ENCODE measurements at places on chromosomes 7 and 10.
A peak's percentile ranks its signal among the peaks of the same experiment; 100 is the strongest.

DNA sequence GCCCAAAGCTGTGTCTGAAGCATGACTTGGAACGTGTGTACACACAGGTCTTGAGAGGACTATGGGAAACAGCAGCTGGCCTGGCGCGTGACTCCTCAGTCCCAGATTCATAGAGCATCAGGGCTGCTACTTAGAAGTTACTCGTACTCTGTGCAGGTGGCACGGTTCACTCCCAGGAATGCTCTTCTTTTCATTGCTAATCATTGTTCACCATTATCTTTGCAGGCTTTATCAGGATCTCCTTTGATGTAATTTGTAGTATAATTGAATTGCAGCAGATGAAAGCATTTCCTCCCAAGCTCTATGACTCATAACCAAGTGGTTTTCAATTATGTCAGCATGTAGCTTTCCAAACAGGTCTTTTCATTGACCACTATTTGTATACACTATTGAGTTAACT, 938.9 kb downstream of the NRG3 start:
- DNase-seq: no peak

DNA sequence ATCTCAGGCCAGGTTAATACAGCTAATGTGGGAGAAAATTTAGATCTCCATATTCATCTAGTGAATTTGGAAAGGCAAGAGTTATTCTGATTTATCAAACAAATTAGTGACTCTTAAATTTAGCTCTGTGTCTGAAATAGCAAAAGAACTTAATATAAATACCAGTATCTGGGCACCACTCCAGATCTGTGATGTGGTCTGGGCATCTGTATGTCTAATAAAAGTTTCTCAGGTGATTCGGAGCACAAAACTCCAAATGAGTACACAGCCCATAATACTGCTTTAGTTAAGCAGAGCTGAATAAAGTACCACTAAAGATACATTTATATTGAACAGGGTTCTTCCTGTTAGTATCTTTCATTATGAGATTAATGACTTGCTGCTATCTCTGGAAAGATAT, 261.4 kb downstream of the BAMBI start:
- no peak for DNase-seq

- DNase-seq: peak; percentile 41
Observed at GRCh38 chr7:13990319-13990983, 985 bp upstream of the ETV1 start.

DNA sequence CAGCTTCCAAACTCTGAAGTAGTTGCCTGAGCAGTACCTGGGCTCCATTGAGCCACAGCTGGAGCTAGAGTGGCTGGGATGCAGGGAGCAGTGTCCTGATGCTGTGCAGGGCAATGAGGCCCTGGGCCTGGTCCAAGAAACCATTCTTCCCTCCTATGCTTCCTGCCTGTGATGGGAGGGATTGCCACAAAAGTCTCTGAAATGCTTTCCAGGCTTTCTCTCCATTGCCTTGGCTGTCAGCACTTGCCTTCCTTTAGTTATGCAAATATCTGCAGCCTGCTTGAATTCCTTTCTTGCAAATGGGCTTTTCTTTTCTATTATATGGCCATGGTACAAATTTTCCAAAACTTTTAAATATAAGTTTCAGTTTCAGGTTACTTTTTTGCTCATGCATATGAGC, 972.2 kb upstream of the MBL2 start:
- DNase-seq: peak; percentile 1

GRCh38 chr7:2106924-2107323, 125.8 kb downstream of the MAD1L1 start:
- DNase-seq: peak; percentile 81

DNA sequence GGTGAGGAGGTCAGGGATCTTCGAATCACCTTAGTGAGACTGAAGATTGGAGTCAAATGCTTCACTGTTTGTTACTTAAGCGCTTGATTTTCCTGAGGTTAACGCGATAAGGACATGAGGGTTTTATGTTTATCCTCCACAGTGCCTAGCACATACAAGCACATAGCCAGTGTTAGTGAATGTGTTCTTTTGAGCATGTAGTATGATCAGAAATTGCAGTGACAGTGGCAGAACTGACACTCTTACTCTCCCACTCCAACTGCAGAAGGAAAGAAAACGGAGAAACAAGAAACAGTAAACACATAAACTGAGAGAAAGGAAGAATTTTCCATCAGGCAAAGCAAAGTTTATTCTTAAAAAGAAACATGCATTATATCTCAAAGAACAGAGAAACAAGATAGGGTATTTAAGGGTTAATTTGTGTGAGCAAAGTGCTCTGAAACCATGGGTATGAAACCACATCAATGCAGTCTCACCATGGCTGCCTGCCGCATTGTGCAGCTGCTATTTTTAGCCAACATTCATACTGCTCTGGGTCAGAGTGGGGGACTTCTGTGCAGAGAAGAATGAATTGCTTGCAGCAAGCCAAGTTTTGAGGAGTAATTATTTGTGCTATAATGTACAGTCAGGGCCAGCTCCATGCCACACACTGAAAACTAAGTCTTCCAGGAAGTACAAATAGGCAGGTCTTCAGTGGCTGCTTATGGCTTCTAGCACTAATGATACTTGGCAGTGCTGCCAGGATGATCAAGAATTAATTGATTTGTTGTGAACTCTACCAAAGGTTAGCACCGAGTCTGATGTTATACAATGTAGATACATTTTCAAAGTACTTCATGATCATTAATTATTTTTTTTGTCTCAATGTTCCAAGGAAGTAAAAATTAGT, 152.0 kb downstream of the MACC1 start:
- DNase-seq: no peak

GRCh38 chr7:11252011-11252607, 278.4 kb downstream of the PHF14 start:
- DNase-seq: no peak

DNA sequence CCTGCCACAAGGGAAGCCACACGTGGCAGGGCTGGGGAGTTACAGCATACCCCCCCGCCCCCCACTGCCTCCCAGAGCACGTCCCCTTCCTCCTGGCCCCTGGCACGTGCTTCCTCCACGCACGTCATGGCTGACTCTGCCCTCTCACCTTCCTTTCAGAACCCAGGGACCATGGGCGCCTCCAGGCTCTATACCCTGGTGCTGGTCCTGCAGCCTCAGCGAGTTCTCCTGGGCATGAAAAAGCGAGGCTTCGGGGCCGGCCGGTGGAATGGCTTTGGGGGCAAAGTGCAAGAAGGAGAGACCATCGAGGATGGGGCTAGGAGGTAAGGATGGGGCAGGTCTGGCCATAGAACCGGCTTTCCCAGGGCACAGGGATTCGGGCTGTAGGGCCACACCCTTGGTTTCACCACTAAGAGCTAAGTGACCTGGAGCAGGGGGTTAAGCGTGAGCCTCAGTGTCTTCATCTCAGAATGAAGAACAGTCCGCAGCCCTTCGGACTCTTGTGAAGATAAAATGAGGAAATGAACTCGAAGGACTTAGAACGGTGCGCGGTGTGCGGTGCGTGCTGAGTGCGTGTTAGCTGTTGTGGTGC, 2.5 kb downstream of the NUDT1 start:
- no peak for DNase-seq

DNA sequence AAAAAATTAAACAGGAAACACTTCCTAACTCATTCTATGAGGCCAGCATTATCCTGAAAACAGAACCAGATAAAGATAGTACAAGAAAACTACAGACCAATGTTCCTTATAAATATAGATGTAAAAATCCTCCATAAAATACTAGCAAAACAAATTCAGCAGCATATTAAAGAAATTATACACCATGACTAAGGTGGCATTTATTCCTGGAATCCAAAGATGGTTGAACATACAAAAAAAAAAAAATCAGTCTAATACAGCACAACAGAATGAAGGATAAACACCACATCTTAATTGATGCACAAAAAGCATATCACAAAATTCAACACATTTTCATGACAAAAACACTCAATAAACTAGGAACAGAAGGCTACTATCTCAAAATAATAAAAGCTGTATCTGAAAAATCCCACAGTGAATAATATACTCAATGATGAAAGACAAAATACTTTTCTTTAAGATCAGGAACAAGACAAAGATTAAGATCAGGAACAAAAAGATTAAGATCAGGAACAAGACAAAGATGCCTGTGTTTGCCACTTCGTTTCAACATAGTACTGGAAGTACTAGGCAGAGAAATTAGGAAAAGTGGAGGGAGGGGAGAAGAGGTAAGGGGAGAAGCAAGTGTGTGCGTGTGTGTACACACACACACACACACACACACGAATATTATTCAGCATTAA, 95.6 kb downstream of the SNX13 start:
- DNase-seq: no peak

GRCh38 chr10:77070346-77070745, 567.3 kb downstream of the KCNMA1 start:
- DNase-seq: no peak

DNA sequence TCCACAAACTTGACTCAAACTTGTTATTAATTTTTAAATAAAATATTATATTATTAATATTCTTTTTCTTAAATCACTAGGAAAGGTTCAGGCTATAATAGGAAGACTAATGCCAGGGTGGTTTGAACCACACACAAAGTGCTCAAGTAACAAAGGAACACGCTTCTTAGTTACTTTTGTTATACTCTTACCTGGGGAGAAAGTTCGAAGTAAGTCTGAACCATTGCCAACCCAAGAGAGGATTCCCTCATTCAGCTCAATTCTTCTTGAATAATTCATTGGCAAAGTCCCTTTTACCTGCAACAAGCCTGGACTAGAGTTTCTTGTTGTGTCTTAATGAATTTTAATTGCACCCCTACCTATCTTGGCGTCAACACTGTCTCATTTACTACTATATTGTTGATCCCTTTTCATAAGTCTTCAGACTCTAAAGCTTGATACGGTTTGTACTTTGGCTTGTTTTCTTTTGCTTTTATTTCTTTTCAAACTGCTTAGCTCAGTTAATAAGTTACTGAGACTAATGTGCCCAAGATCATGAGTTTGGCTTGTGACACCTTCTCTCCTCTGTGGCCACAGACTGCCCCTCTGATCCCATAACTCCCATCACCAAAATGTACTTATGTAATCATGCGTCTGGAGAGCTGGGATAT, 10.2 kb upstream of the C10orf67 start:
- no peak for DNase-seq

GRCh38 chr7:104900525-104901239, 113.3 kb upstream of the KMT2E start:
- DNase-seq: no peak

- no peak for DNase-seq
Observed at GRCh38 chr10:75505840-75506506, 74.5 kb downstream of the LRMDA start.

GRCh38 chr10:22317076-22317370, 835 bp downstream of the COMMD3 start:
- no peak for DNase-seq

DNA sequence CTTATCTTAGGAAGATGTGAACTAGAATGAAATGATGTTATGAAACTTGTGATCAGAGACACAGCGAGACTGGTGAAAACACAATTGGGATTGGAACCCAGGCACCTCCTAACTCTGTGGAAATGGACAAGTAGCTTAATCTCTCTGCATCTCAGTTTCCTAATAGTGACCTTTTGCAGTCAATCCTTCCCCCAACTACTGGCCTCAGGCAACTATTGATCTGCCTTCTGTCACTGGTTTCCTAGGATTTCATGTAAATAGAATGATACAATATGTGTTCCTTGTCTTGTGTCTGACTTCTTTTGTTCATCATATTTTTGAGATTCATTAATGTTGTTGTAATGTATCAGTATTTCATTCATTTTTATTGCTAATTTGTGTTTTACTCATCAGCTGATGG, 341.7 kb downstream of the REEP3 start:
- DNase-seq: no peak

- no peak for DNase-seq
Observed at GRCh38 chr10:116892907-116893685, 43.8 kb downstream of the ENO4 start.

- DNase-seq: no peak
Observed at GRCh38 chr7:110786328-110786965, 304.5 kb upstream of the LRRN3 start.
